Panc1 (cell line): ENCODE measurements at places on chromosomes 12 and 14.

DNA sequence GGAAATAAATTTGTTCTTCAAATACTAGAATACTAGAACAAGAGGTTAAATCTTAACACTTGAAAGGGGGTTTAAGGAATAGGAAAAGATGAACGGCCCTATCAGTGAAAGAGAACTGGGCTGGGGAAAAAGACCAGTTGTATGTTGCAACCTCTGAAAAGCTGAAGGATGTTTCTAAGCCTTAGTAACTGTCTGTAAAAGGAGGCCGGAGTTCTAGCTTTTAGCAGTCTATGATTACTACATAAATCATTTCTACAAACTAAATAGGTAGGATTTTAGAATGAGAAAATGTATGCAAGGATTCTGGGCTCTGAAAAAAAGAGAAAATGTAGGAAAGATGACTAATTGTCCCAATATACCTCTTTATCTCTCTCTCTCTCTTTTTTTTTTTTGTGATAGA lies 4.9 kb downstream of the CERS5 start:
- no peak for DNase-seq

DNA sequence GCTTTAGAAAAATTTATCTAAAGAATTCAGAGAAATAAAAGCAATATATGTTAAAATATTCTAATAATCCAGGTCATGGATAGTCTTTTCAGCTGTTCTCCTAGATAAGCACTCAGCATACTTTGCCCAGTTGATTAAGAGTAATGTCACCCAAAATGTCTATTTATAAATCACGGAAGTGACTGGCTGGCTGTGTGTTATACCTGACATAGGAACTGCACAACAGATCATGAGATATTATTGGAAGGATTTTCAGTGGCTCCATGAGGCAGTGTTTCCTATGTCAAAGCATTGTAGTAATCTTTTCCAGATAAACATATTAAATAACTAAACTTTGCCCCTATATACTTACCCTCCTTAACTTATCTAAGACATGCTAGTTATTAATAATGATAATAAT lies 128.8 kb downstream of the ITPR2 start:
- no peak for DNase-seq

GRCh38 chr12:27388650-27389049 lies 56.0 kb downstream of the BMAL2 start:
- DNase-seq = no peak

GRCh38 chr12:6442836-6443235 lies 1.9 kb upstream of the CD27 start:
- DNase-seq = no peak
